ENCODE measurements at places on chromosomes 1 and 21.

- no peak for DNase-seq
These were observed 2.3 kb downstream of the PYHIN1 start for GRCh38 chr1:158933621-158934020.

DNA sequence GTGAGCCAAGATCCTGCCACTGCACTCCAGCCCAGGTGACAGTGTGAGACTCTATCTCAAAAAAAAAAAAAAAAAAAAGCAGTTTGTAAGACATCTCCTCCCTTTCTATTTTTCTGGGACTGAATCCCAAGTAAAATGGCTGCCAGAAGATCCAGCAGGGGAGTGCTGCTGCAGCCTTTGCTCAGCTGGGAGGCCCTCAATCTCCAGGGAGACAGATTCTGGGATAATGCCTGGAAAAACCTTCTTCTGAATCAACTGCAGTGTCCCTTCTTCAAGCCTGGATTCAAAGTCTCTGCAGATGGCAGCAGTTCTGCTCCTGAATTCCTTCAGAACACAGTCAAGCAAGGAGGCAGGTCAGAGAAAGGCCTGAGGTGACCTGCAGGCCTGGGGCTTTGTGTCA lies 191.0 kb upstream of the NRIP1 start:
- DNase-seq: no peak

GRCh38 chr1:235873045-235873444 lies 6.3 kb upstream of the LYST start:
- no peak for DNase-seq

- no peak for DNase-seq
These were observed 19.9 kb downstream of the PLA2G4A start for GRCh38 chr1:186848509-186849130.

- DNase-seq: no peak
These were observed 1536.7 kb upstream of the B3GALT2 start for GRCh38 chr1:194723067-194723466.

- DNase-seq: no peak
These were observed 55.6 kb downstream of the L1TD1 start for GRCh38 chr1:62250126-62250726.

DNA sequence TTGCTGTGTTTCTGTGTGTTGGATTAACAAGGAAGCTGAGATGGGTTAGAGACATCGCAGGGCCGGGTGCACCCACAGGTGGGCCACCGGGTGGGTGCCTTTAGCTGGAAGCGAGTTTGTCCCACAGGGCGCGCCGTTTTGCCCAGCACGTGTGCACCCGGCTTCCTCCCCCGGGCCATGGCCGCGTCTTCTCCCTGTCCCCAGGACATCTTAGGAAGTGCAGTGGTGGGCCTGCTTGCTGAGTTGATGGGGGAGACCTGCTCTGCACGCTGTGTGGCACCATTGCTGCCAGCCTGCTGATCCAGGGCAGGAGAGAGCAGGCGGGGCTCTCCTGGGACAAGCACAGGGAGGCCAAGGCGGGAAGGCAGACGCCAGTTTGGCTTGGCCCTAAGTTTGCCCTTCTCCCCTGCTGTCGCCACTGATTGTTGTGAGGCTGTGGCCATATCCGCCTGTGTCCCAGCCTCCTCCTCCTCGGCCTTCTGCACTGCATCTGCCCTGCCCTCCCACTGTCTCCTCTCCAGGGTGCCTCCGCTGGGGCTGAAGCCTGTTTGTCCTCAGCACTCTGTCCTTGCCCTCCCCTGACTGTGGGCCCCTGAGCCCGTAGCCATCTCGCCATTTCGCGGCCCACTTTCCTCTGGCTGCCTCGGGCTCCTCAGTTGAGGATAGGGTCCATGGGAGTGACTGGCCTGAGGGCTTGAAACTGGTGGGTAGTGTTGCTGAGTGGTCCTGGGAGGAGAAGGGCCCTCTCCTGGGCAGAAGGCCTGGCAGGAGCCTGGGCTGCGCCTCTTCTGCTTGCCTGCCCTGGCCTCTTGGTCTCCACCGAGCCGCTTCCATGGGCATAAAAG lies 47.6 kb downstream of the PKNOX1 start:
- DNase-seq: no peak

DNA sequence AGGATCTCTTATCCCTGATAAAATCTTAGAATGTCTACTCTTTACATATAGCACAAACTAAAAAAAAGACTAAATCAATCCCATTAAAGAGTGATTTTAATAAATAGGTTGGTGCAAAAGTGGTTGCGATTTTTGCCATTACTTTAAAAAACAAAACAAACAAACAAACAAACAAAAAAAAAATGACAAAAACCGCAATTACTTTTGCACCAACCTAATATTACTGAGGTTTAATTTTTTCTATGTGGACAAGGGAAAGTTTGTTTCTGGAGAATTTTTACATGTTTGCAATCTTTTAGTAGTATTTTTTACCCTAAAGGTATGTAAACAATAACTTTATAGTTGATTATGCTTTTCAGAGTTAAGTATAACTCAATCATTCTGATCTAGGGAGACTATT lies 119.7 kb upstream of the ADAMTS5 start:
- DNase-seq: no peak

GRCh38 chr1:239947801-239948200 lies 143.9 kb upstream of the FMN2 start:
- DNase-seq: no peak

DNA sequence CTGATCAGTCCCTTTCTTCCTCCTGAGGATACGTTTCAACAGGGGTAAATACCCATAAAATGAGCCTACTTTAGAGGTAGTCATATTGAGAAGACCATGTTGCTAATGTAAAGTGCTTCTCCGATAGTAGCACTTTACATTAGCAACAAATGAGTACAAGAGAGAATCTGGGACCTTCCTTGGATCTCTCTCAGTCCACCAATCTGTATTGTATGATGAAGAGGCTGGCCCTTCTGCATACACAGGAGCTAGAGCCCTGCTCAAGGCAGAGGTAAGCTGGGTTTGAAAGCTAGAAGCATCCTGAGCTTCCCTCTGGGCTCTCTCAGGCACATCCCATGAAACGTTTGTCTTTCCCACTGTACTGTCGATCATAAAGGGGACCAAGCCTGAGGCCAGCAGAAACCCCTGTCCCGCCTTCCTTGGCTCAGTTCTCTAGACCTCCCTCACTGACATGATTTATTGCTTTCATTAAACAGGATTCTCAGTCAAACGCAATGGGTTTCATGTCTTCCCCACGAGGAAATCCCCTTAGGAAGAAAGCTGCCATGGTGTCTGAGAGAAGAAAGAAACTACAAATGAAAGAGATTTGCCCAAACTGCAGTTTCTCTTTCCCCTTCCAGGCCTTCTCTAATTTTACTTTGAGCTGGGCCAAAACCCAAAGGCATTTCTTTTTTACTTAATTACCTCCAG lies 62.8 kb upstream of the BCAR3 start:
- no peak for DNase-seq

- DNase-seq: peak; percentile 57
These were observed 71.2 kb downstream of the PSMG1 start for GRCh38 chr21:39111931-39112550.

DNA sequence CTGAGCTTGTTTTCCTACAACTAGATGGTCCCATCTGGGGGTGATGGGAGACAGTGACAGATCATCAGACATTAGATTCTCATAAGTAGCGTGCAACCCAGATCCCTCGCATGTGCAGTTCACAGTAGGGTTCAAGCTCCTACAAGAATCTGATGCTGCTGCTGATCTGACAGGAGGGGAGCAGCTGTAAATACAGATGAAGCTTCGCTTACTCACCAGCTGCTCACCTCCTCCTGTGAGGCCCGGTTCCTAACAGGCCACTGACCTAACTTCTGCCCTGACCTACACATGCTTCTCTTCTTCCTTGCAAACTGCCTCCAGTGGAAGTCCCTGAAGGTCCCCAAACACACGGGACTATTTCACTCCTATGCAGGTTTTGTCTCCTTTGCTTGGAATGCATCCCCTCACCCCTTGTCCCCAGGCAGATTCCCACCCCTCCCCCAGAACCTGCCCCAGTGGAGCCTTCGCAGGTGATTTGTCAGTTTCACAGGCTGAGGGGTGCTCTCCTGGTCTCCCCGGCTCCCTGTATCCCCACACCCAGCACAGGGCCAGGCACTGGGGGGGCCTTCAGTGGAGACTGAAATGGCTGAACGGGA lies 5.7 kb upstream of the ZBTB48 start:
- DNase-seq: no peak

DNA sequence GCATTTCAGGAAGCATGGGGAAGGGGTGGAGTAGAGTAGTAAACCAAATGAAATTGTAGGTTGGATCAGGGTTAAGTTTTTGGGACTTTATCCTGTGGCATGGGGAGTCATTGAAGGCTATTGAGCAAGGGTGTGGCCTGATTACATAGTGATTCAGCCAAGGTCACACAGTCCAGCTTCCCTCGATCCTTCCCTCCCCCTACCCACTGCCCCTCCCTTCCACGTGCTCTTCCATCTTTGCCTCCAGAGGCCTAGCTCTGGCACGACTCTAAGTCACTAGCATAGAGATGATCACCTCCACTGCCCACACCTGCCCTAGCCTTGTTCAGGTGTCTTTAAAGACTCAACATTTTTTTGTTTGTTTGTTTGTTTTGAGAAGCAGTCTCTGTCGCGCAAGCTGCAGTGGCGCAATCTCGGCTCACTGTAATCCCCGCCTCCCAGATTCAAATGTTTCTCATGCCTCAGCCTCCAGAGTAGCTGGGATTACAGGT lies 37.2 kb upstream of the SLC9A1 start:
- no peak for DNase-seq

DNA sequence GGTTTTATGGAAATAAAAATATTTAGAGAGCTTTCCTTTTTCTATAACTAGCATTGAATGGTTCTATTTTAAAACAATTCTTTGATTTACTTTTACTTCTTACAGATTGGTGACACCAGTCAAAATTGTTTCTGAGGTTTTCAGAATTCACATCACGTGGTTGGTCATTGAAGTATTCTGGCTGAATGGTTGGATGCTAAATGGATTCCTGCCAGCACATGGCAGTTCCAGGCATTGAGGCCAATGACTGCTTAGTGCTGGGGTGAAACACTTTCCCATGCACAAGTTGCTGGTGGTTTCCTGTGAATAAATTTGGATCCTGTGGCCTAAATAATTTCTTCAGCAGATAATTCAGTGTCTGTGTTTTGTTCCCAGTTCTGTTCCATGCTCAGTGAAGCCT lies 20.6 kb downstream of the NCAM2 start:
- no peak for DNase-seq

- no peak for DNase-seq
These were observed 102.2 kb downstream of the PIK3R3 start for GRCh38 chr1:46030074-46030870.
